ENCODE measurements at places on chromosomes 16 and 17.

DNA sequence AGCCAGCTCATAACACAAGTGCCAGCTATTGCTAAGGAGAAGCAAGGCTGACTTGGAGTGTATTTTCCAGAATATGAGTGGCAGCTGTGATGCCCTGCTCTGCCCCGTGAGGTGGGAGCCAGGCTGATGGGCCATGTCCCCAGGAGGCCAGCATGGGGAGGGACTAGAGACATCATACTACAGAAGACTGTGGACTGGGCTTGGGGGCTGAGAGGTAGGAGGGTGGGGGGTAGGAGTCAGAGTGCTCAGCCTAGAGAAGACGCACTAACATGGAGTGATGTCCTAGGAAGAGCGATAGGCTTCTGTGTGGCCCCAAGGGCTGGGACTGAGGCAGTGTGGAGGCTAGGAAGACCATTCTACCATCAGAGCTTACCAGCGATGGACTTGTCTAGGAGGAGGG is 143.7 kb downstream of the WSCD1 start:
- DNase-seq, result no peak

DNA sequence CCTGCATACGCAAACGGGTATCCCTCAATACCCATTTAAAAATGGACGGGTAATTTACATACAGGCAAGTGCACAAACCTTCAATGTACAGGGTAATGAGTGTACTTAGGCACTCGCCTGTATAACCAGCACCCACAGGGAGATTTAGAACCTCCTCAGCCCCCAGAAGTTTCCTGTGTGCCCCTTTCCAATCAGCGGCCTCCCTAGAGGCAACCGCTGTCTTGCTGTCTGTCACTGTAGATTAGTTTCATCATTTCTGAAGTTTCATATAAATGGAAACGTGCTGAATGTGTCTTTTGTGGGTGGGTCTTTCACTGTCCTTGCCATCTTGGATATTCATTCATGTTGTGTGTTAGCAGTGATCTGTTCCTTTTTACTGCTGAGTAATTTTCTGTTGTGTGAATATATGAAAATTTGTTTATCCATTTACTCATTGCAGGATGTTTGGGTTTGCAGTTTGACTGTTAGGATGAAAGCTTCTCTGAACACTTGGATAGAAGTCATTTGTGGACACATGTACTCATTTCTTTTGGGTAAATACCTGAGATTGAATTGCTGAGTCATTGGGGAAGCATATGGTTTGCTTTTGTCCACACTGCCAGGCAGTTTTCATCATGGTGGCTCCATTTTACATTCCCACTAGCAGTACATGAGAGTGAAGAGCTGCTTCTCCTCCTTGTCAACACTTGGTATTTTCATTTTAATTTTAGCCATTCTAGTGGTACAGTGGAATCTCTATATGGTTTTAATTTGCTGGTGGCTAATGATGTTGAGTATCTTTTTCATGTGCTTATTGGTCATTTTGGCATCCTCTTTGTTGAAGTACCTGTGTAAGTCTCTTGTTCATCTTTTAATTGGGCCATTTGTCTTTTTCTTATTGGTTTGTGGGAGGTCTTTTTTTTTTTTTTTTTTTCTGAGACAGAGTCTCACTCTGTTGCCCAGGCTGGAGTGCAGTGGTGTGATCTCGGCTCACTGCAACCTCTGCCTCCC is 2.1 kb upstream of the ADCY7 start:
- DNase-seq, result no peak

- DNase-seq, result peak; percentile 59
These were observed 158.6 kb upstream of the CHMP6 start for GRCh38 chr17:80832888-80833583.

- no peak for DNase-seq
These were observed 34.0 kb downstream of the ZNF750 start for GRCh38 chr17:82805823-82806222.

GRCh38 chr17:12390631-12391030 is 275.1 kb upstream of the MYOCD start:
- no peak for DNase-seq

Data from left lobe of liver (tissue), 2 donors.